GM13977 (cell line): ENCODE measurements at places on chromosomes 7 and 10.

GRCh38 chr10:71770255-71770654 is 3.1 kb downstream of the VSIR start:
- no peak for DNase-seq

DNA sequence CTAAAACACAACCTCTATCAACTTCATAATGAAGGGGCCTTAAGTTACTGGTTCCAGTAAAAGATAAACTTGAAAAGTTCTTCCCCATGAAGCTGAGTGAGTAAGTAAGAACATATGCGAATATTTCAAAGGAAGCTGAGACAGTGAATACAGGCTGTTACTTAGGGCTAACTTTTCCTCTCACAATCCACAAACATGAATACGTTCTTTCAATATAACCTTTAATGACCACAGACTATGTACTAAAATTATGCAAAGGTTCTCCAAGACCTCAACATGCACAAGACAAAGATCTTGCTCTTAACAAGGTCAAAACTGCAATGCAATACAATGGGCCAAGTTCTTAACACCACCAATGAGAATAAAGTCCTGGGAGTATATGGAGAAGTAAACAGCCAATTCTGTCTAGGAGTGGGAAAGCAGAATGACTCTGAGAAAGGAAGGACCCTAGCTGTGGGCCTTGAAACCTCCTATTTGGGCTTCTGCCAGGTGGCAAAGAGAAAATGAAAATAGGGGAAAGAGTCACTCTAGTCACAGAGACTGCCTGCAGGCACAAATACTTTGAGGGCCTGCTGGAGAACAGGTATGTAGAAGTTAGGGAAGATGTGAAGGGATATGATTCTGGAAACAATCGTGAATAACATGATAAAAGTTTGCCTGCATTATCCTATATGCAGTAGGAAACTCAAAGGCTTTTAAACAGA is 43.7 kb downstream of the OSBPL3 start:
- DNase-seq = no peak

DNA sequence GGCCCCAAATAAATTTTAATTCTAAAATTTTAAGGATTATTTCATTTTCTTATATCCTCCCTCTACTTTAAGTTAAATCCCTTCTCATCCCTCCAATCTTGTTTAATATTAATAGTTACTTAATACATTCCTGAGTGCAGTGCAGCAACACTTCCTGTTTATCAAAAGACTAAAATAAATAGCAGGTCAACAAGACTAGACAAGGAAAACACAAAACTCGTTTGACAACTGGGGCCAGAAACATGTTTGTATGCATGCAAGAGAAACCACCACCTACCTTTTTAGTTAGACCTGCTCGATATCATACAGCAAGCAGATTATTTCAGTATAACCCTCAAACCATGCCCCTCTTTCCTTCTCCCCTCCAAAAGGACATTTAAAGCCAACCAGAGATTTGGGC is 95.8 kb downstream of the PARD3 start:
- DNase-seq = no peak

DNA sequence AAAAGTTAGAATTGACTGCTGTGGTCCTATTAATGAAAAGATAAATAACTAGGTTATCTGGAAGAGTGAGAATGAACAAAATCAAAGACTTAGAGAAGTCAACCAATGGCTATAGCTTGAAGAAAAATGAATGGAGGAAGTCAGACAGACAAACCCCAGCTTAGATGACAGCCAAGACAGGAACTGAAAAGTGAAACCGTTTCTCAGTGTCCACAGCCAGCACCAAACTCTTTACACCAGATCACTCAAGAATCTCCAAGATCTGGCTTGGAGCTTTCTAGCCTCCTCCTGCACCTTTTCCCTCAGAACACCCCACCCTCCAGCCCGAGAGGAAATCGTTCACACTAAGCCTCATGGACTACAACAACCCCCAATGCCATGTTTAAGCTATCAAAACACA is 167.0 kb downstream of the SFMBT2 start:
- peak; percentile 36 for DNase-seq

- no peak for DNase-seq
Measured at GRCh38 chr7:32881074-32881982, 10.2 kb downstream of the KBTBD2 start.

GRCh38 chr10:23512355-23513058 is 73.6 kb downstream of the OTUD1 start:
- DNase-seq = no peak

DNA sequence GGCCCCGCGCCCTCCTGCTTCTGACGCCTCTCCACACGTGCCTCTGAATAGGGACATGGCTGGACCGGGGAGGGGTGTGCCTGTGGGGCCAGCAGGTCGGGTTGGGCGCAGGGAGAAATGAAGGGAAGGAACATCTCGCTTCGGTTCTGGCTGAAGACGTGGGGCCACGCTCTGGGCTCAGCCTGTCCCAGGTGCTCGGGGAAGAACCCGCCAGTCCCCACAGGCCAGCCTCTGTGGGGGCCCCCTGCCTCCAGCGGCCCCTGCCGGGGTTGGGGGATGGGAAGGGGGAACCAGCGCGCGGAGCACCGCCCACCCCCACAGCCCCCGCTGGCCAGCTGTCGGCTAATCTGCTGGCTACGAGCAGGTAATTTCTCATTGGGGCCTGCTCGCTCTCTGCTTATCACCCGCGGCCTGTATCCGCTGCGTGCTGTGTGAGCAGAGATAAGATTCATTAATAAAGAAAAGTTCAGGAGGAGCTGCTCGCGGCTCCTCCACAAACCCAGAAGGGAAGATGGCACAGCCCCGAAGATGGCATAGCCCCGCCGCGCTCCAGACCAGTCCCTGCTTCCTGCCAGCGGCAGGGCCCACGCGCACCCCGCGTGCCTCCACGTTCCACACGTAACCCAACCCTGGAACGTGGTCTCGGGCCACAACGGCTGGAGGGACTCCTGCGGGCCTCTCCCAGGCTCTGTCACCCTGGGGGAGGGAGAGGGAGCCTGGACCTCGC is 186.2 kb downstream of the ELFN1 start:
- no peak for DNase-seq

- peak; percentile 38 for DNase-seq
Measured at GRCh38 chr7:35725280-35725680, 30.3 kb upstream of the HERPUD2 start.

- no peak for DNase-seq
Measured at GRCh38 chr7:25821225-25821624, 330.8 kb upstream of the NFE2L3 start.

DNA sequence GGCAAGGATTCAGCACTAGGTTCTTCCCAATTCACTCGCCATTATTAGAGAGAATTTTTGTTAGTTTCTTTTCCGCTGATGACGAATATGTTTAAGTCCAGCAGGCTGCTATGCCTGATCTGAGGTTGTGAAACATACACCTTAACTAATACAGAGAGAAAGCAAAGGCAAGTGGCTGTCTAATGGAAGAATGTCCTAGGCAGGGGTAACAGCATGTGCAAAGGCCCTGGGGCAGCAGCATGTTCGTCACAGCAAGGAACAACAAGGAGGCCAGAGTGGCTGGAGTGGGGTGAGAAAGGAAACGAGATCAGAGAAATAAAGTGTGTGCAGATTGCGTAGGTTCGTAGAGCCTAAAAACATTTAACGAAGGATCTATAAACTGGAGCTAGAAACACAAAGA is 35.4 kb upstream of the CCDC7 start:
- no peak for DNase-seq

GRCh38 chr10:86281396-86281795 is 85.2 kb downstream of the GRID1 start:
- no peak for DNase-seq

GRCh38 chr10:48224979-48225560 is 49.4 kb downstream of the FRMPD2 start:
- no peak for DNase-seq

- no peak for DNase-seq
Measured at GRCh38 chr10:43043773-43044447, 33.0 kb upstream of the RET start.

- peak; percentile 32 for DNase-seq
Measured at GRCh38 chr7:21253740-21254687, 173.9 kb upstream of the SP4 start.

- no peak for DNase-seq
Measured at GRCh38 chr10:100999742-101000126, at the start of gene LZTS2. Gene LZTS2, plus strand, starts transcription at chr10:100999808. Its CDS starts 2,731 bp downstream, at chr10:101002539.

- no peak for DNase-seq
Measured at GRCh38 chr7:134562136-134562535, 13.2 kb downstream of the AKR1B15 start.

GRCh38 chr7:2969398-2970306 is 74.0 kb downstream of the CARD11 start:
- no peak for DNase-seq

GRCh38 chr10:15763006-15763405 is 43.3 kb upstream of the ITGA8 start:
- no peak for DNase-seq

DNA sequence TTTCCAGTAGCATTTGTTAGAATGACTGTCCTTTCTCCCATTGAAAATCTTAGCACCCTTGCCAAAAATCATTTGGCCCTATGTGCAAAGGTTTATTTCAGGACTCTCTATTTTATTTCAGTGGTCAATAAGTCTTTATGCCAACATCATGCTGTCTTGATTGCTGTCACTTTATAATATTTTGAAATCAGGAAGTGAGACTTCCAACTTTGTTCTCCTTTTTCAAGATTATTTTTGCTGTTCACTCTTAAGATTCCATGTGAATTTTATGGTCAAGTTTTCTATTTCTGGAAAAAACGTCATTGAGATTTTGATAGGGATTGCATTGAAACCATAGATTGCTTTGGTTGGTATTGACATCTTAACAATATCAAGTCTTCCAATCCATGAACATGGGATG is 65.1 kb downstream of the PAXIP1 start:
- DNase-seq = no peak

DNA sequence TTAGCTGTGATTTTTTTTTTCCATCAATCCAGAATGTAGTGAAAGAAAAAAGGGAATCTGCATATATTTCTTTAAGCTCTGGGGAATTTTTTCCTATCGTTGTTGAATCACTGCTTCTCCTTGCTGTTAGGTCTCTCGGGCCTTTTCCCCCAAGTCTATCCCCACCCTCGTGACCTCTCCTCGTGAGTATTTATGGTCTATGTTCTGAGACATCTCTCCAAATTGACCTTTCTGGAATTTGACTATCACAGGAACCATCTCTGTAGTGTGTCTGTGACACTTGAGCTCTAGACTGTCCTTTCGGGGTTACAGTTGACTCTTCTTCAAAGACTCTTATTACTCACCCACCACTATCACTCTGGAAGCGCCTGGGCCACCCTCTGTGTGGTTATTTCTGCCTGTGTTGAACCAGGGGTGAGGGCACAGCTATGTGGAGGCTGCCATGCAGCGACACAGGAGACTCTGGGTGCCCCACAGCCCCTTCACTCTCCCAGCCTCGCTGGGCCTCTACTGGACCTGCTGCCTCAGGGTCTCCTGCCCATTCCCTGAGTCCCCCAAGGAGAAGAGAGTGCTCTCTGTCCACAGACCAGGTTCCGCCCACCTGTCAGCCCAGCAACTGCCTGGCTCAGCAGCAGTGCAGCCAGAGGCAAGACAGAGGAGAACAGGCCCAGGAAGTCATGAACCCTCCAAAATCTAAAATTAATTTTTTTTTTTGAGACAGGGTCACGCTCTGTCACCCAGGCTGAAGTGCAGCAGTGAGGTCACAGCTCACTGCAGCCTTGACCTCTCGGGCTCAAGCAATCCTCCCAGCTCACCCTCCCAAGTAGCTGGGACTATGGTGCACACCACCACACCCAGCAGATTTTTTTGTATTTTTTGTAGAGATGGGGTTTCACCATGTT is 45.7 kb upstream of the PTPRN2 start:
- DNase-seq = no peak

GRCh38 chr7:107860279-107860961 is 30.6 kb upstream of the DLD start:
- no peak for DNase-seq

DNA sequence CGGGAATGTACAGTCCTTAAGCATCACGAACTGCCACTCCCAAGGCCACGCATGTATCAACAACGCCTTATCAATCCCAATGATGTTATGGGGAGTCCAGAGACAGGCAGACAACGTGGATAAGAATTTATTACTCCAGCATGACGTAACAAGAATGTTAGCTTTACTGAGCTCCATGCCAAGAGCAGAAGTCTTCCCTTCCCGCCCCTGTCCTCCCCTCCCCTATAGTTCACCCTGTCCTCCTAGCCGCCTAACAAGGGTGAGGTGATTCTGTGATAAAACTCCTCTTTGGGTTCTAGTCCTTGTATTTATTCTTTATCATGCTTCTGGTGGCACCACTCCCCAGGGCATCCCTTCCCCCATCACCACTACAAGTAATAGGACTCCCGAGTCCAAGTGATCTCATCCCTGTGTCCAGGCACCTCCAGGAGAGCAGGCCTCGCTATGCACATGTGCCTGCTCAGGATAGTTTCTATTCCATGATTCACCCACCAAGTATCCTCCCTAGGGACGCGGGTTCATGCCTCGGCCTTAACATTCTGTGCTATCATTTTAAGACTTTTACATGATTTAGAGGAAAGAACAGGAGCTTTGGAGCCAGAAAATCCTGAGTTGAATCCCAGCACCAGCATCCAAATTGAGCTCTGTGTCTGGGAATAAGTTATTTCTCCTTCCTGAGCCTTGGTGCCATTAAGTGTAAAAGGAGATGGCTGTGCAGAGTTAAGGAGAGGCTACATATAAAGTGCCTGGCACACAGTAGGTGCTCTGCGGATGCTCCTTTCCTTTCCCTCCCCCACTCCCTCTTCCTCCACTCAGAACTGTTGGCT is 15.4 kb downstream of the GSDME start:
- DNase-seq = no peak

DNA sequence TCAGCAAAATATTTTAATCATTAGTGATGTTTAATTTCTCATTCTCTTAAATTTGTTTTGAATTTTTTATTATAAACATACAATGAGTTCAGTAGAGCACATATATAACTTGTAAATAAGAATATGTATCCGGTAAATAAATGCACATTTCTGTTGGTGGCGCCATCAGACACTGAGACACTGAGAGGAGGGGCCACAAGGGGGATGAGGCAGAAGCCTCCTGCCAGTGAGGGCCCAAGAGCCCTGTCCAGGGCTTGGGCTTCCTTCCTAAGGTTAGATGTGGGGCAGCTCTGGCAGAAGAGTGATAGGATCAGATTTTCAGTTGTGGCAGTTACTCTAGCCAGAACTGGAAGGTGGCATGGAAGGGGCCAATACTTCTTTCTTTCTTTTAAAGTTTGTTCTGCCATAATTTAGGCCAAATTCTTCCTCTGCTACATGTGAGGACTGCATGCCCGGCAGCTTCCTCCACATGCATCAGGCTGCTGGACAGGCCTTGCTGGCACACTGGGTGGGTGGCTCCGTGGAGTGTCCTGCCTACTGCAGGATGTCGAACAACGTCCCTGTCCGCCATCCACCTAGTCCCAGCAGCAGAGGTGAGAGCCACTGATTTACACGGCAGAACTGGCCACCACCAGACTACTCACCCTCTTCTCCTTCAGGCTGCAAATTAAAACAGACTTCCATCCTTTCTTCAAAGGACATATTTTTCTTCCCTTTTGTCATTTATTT is 13.2 kb downstream of the PTPRN2 start:
- DNase-seq = no peak

- peak; percentile 14 for DNase-seq
Measured at GRCh38 chr7:121519548-121520521, 123.7 kb upstream of the FAM3C start.

DNA sequence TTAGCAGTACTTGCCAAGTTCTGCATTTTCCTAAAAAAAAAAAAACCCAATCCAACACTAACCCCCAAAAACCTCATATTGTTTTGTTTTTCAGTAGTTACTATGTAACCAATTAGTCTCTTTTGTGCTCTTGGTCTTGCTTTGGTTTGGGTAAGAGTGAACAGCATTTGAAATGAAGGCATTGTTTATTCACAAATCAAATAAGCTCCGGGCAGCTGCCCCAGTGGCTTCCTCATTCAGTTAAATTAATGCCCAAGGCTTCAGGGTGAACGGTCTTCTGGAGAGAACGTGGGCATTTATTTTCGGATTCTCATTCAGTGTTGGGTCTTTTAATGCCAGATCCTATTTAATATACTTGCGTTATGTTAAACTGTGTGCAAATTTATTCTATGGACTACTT is 108.7 kb downstream of the GFRA1 start:
- no peak for DNase-seq
